ENCODE measurements at places on chromosomes 12 and 14.
A peak's percentile ranks its signal among the peaks of the same experiment; 100 is the strongest.

DNA sequence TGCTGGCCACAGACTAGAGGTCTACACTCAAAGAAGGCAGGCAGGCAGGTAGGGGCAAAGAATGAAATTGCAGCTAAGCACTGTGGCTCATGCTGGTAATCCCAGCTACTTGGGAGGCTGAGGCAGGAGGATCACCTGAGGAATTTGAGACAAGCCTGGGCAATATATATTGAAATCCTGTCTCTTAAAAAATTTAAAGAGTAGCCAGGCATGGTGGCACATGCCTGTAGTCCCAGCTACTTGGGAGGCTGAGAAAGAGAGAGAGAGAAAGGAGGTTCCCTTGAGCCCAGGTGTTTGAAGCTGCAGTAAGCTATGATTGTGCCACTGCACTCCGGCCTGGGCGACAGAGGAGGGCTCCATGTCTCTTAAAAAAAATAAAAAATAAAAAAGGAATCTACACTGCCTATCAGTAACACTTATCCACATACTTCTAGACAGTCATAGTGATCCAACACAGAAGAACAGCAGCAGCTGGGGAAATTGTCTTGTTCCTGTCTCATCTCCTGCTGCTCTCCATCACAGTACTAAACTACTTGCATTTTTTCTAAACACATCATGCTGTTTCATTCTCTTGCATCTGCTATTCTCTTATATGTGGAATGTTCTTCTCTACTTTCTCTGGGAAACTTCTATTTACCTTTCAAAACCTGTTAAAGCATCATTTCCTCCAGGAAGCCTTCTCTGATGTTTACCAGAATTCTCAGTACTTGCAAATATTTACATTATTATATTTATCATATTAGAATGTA is 57.2 kb downstream of the ATF7 start:
- H3K27ac ChIP-seq: peak overlapping the region; percentile 33
- H3K4me3 ChIP-seq: no peak overlapping the region
- peaks cover 23% of the 10 kb centered on the region for H3K4me1 ChIP-seq
- no peaks in the 10 kb centered on the region for H3K27me3 ChIP-seq
- H3K36me3 ChIP-seq: no peaks in the 10 kb centered on the region
- peak; percentile 73 for DNase-seq

DNA sequence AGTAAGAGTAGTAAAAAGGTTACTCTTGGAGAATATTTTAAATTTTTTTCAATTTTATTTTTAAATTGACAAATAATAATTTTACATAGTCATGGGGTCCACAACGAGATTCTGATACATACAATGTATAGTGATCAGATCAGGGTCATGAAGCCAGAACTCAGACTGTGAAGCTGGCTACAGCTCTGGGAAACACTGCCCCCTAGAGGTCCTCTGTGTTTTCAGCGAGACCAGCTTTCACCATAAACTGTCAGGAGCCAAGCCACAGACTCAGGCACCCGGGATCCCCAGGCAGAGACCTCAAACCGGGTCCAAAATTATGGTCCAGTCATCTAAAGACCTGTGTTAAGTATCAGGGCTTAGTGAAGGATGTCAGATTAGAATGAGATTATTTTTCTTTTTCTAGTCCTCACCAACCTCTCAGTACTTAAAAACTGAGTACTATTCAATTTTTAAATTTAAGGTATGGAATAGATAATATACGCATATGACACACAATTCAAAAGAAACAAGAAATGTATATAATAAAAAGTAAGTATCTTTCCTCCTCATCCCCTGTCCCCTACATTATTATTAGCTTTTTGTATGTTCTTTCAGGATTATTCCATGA is 397.1 kb downstream of the MDGA2 start:
- no peaks in the 10 kb centered on the region for H3K27me3 ChIP-seq
- peak; percentile 43 for DNase-seq
- no peak overlapping the region for H3K4me3 ChIP-seq
- H3K27ac ChIP-seq: no peak overlapping the region

GRCh38 chr12:29152223-29152868 is 3.3 kb downstream of the FAR2 start:
- DNase-seq: no peak
- no peak overlapping the region for H3K27ac ChIP-seq
- H3K4me3 ChIP-seq: no peak overlapping the region
- peaks cover 11% of the 10 kb centered on the region for H3K4me1 ChIP-seq
- H3K36me3 ChIP-seq: no peaks in the 10 kb centered on the region

- H3K36me3 ChIP-seq: no peaks in the 10 kb centered on the region
- DNase-seq: no peak
- peaks cover 88% of the 10 kb centered on the region for H3K27me3 ChIP-seq
- no peak overlapping the region for H3K4me3 ChIP-seq
Measured at GRCh38 chr14:36521598-36522345, 1.7 kb upstream of the NKX2-1 start.

- H3K4me1 ChIP-seq: no peaks in the 10 kb centered on the region
- no peak overlapping the region for H3K27ac ChIP-seq
- DNase-seq: no peak
- no peaks in the 10 kb centered on the region for H3K36me3 ChIP-seq
- H3K4me3 ChIP-seq: no peak overlapping the region
Measured at GRCh38 chr14:62123961-62124360, 361.7 kb downstream of the SNAPC1 start.

- H3K4me3 ChIP-seq: no peak overlapping the region
- DNase-seq: peak; percentile 81
- H3K27me3 ChIP-seq: no peaks in the 10 kb centered on the region
- H3K27ac ChIP-seq: peak overlapping the region; percentile 19
Measured at GRCh38 chr12:90682398-90682797, 272.6 kb downstream of the CCER1 start.

- no peaks in the 10 kb centered on the region for H3K4me1 ChIP-seq
- no peak for DNase-seq
- no peak overlapping the region for H3K27ac ChIP-seq
- H3K36me3 ChIP-seq: no peaks in the 10 kb centered on the region
- H3K27me3 ChIP-seq: no peaks in the 10 kb centered on the region
Measured at GRCh38 chr12:97745406-97746101, 282.9 kb downstream of the RMST start.

- H3K36me3 ChIP-seq: peaks cover 22% of the 10 kb centered on the region
- peaks cover 50% of the 10 kb centered on the region for H3K4me1 ChIP-seq
- DNase-seq: no peak
- H3K27me3 ChIP-seq: no peaks in the 10 kb centered on the region
- H3K4me3 ChIP-seq: no peak overlapping the region
- H3K27ac ChIP-seq: peak overlapping the region; percentile 65
Measured at GRCh38 chr12:68630598-68630997, 19.9 kb downstream of the RAP1B start.

DNA sequence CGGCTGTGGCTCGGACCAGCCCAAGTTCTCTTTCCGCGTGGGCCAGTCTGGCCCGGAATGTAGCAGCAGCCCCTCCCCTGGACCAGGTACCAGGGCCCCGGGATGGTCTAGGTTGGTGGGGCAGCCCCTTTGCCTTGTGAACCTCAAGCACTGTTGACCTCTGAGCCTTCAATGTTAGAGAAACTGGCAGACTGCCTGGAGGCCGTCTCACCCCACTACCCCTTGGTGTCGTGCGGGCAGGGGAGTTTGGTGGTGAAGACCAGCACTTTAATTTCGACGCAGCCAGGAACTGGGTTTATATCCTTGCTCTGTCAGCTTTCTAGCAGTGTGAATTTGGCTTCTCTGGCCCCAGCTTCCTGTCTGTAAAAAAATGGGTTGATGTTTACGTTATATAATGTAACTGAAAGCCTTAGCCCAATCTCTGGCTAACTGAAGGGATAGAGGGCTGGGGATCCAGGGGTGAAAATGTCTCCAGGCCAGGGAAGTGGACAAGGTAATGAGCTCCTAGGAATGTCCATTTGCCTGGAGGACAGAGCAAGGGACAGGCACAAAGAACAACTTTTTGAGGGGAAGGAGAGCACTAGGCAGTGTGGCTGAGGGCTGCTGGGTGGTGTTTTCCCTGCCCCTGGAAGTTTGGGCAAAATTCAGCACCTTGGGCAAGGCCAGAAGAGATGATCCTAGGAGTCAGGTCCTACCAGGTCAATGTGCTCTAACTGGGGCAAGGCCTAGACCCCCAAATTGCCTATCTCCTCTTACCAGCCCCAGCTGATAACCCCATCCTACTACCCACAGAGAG is 11.4 kb downstream of the MCRS1 start:
- no peak for DNase-seq
- H3K27me3 ChIP-seq: 0 out of 2 replicates have a peak, but pooled peaks cover 4% of the 10 kb centered on the region
- no peaks in the 10 kb centered on the region for H3K4me1 ChIP-seq
- no peak overlapping the region for H3K4me3 ChIP-seq

DNA sequence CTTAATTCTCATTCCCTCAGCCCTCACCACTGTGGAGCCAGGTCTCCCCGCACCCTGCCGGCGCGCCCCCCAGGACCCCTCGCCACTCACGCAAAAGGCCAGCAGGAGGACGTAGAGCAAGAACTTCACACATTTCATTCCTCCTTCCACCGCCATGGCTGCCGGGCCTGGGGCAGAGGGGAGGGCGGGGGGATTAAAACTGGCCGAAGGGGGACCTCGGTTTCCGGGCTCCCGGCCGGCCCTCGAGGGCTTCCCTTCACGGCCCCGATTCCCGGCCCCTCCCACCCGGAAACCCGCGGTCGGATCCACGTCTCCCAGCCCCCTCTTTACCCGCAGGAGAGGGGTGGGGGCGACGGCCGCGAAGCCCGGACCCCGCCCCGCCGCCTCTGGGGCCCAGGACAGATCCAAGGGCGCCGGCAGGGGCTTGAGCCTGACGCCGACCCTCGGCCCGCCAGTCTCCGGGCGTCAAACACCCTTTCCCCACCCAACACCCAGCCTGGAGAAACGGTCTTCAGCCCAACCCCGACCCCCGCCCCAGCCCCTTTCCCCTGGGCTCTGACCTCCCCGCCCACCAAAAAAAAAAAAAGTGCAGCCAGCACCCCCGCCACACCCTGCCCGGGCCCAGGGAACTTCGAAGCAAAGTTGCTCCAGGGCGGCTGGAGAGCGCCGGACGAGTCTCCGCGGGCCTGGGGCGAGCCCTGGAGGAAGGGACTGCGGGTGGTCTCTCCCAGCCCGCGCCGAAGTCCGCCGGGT is 447 bp downstream of the CD63 start:
- H3K27me3 ChIP-seq: no peaks in the 10 kb centered on the region
- DNase-seq: peak; percentile 74
- peaks cover 34% of the 10 kb centered on the region for H3K36me3 ChIP-seq

DNA sequence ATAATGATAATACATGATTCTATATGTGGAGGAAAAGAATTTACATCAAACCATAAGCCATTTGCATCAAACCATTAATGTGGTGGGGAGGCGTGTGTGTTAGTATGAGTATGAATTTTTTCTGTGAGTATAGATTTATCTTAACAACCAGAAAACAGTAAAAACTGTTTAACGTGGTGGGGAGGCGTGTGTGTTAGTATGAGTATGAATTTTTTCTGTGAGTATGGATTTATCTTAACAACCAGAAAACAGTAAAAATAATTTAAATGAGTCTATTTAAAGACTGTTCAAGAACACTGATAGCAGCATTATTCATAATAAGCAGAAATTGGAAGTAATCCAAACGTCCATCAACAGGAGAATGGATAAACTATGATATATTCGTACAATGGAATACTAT is 9.1 kb upstream of the MSI1 start:
- H3K4me1 ChIP-seq: no peaks in the 10 kb centered on the region
- no peaks in the 10 kb centered on the region for H3K36me3 ChIP-seq
- H3K27ac ChIP-seq: no peak overlapping the region
- DNase-seq: no peak
- peaks cover 45% of the 10 kb centered on the region for H3K27me3 ChIP-seq
- H3K4me3 ChIP-seq: no peak overlapping the region

DNA sequence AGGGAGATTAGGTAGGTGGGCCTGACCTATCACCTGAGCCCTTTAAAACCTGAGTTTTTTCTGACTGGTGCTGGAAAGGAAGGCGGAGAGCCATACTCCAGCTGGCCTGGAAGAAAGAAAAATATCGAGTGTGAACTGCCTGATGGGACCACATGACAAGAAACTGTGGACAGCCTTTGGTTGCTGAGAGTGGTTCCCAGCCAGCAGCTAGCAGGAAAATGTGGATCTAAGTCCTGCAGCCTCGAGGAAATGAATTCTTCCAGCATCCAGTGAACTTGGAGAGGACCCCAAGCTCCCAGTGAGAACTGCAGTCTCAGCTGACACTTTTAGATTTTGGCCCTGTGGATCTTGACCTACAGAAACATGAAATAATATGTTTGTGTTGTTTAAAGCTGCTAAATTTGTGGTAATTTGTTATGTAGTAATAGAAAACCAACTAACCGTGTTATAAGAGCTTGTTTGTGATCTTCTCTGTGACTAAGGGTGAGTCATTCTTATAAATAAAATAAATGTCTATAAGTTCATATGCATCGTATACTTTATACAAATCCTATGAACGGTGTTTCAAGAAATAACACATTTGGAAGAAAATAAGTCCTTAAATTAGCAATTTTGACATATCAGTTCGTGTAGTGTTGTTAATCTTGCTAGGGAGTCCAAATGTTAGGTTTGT is 359.6 kb downstream of the BMP4 start:
- H3K27me3 ChIP-seq: 0 out of 2 replicates have a peak, but pooled peaks cover 5% of the 10 kb centered on the region
- no peak for DNase-seq
- H3K4me3 ChIP-seq: no peak overlapping the region
- no peak overlapping the region for H3K27ac ChIP-seq
- no peaks in the 10 kb centered on the region for H3K36me3 ChIP-seq

DNA sequence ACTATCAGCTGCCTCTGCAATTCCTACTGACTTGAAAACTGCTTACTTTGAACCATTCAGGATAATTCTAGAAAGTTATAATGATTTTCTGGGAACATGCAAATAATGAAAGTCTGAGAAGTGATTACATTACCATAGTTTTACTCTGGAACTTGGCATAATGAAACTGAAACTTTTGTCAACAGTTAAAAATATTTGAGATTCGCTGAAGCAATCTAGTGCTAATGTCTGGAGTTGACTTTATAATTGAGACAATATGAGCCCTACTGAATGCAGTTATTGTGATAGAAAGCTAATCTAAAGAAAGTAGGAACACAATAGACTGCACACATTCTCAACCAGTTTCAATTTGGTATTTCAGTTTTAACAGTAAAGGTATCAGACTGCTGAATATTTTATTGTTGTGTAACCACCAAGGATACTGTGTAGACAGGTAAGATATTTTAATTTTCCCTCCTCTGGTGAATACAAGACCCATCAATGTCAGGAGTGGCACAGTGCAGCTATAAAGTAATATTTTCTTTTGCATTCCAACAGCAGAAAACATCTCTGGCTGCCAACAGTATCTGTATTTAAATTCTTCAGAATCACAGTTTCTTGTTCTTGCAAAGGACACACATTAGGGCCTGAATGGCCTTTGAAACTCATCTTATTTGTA is 483.5 kb downstream of the ATP23 start:
- peak overlapping the region; percentile 40 for H3K4me3 ChIP-seq
- H3K27me3 ChIP-seq: no peaks in the 10 kb centered on the region
- peak; percentile 44 for DNase-seq
- H3K27ac ChIP-seq: peak overlapping the region; percentile 93

Data from GM23248 (cell line).